NCI-H446 (cell line): ENCODE measurements at places on chromosomes 2 and 18.

- DNase-seq, result no peak
Observed at GRCh38 chr2:229870903-229871656, 50.7 kb downstream of the TRIP12 start.

- DNase-seq, result no peak
Observed at GRCh38 chr2:128427413-128427755, 108.7 kb upstream of the HS6ST1 start.

- DNase-seq, result no peak
Observed at GRCh38 chr2:67576991-67577390, 179.9 kb downstream of the ETAA1 start.

- no peak for DNase-seq
Observed at GRCh38 chr2:214286011-214286410, 124.8 kb upstream of the VWC2L start.

DNA sequence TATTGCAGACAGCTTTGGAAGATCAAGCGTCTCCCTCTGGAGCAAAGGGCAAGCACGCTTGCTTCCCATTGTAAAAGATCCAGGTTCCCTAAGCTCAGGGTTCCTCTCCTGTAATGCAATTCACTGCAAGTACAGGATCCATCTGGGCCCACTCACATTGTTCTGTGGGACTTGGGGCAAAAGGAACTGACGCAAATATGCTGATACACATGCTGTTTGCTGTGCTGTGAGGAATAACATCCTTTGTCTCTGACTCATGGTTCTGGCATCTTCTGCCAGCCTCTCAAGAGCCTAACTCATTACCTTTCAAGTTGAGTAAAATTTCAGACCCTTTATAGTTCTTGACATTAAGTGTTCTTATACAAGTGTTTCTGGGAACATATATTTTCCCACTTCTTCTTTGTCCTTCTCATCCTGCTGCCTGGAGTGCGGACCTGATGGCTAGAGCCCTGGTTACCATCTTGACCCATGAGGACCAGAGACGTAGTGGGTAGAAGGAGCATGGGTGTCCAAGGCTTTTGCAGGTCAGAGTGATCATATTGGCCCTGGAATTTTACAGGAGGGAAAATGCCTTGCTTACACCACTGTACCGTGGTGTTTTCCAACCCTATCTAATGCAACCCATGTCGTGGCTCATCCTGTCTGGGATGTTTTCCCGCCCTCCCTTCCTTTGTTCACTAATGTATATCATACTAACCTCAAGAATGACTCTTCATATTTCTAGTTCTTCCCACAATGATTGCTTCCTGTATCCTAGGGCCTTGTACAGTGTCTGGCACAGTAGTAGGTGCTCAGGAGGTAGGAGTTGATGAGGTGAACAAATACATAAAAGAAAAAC, 145.7 kb upstream of the GLI2 start:
- DNase-seq, result no peak

GRCh38 chr18:27249933-27250332, 64.8 kb upstream of the CHST9 start:
- no peak for DNase-seq

- DNase-seq, result no peak
Observed at GRCh38 chr2:35294636-35295263, 1060.8 kb upstream of the CRIM1 start.

DNA sequence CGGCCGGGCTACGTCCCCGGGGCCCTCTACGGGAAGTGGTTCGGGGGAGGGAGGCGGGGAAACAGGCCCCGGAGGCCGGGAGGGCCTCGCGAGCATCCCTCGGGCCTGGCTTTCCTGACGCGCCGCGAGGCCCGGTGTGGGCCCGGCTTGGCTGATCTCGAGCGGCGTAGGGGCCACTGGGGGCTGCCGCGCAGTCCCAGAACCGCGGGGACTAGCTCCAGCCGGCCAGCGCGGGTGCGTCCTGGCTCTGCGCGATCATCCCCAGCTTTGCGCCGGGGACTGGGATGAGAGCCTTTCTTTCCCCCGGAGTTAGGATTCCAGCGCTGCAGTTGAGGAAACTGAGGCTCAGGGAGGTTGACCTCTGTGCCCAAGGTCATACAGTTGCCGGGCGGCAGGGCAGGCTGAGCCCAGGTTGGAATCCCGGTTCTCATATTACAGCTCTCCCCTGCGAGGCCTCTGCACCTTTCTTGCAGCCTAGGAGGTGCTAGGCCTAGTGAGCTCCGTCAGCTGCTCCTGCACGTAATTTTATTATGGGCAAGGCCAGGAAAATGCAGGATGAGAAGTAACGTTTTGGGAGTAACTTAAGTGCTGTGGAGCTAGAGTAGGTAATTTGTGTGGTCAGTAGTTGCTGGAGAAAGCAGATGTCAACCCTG, 501 bp downstream of the LPIN1 start:
- no peak for DNase-seq

DNA sequence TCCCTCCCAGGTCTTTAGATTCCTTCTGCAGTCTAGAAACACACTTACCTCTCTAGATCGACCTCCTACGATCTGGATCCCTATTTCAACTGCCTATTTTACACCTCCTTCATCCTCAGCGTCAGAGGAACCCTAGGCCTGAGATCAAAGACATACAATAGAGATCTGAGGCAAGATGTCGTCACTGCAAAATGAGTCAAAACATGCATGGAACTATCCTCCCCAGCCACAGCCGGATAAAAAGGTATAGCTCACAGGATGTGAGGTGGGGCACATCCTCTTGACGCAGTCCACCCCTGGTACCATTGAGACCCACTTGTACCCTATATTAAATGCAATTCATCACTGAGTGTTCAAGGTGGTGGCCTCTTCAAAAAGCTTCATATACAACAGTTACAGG, 63.7 kb upstream of the DNAJC10 start:
- no peak for DNase-seq

- DNase-seq, result no peak
Observed at GRCh38 chr2:198322275-198322674, 517.9 kb downstream of the PLCL1 start.

DNA sequence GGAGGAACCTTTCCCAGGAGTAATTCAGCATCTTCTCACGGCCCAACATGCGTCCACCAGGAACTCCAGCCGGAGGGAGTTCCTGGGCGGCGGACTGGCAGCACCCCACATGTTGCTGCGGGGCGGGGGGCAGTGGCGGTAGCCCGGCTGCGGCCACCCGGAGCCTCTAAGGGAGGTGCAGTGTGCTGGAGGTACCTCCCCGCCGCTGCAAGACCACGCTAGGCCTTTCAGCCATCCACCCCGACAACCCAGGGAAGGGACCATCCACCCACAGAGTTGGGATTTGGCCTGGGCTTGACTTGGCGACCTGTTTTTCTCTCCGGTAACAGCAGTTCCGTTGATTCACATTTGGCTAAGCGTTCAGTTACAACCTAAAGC, 625 bp downstream of the LYPD6 start:
- no peak for DNase-seq

- DNase-seq, result no peak
Observed at GRCh38 chr2:116859708-116860107, 954.8 kb upstream of the DDX18 start.
